ENCODE measurements at places on chromosomes 7 and 10. TPM values are rescaled to one million over a fixed set of nuclear protein-coding genes. Genes with fewer than 3 reads are reported as not detected.

DNA sequence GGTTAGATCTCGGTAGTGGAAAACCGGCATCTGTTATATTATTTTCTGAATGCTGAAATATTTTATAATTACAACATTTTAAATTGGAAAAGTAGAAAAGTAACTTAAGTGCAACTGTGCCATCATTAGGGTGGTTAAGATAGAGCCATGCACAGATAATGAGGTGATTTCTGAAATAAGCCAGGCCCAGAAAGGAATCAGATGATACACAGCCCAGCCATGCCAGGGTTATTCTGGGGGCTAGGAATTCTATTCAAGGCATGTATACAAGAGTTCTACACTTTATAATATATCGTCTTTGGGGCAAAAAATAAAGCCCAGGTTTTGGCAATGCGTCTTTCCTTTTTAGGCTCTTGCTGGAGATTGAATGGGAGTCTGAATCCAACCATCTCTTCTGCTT, 128.7 kb downstream of the ITGB8 start:
- H3K27ac ChIP-seq: no peak overlapping the region
- no peaks in the 10 kb centered on the region for H3K4me1 ChIP-seq
- H3K36me3 ChIP-seq: no peaks in the 10 kb centered on the region
- DNase-seq: no peak

GRCh38 chr10:131676800-131677421, 223.9 kb upstream of the PPP2R2D start:
- H3K4me1 ChIP-seq: no peaks in the 10 kb centered on the region
- H3K27me3 ChIP-seq: no peaks in the 10 kb centered on the region
- no peak for DNase-seq
- no peak overlapping the region for H3K4me3 ChIP-seq
- H3K36me3 ChIP-seq: no peaks in the 10 kb centered on the region
- H3K27ac ChIP-seq: no peak overlapping the region

- no peak for DNase-seq
- peaks cover 23% of the 10 kb centered on the region for H3K27me3 ChIP-seq
- H3K4me1 ChIP-seq: no peaks in the 10 kb centered on the region
These were observed 7.4 kb upstream of the PAX4 start for GRCh38 chr7:127625331-127625730.

GRCh38 chr10:11754620-11755019, 12.4 kb downstream of the ECHDC3 start:
- no peak for DNase-seq
- H3K4me3 ChIP-seq: no peak overlapping the region
- no peaks in the 10 kb centered on the region for H3K36me3 ChIP-seq
- peaks cover 16% of the 10 kb centered on the region for H3K4me1 ChIP-seq

- H3K27ac ChIP-seq: no peak overlapping the region
- H3K4me1 ChIP-seq: peaks cover 24% of the 10 kb centered on the region
- DNase-seq: no peak
These were observed 1.8 kb downstream of the UBE3C start for GRCh38 chr7:157140511-157140905.

GRCh38 chr7:55575098-55575497, 2.8 kb upstream of the VOPP1 start:
- H3K27me3 ChIP-seq: no peaks in the 10 kb centered on the region
- no peaks in the 10 kb centered on the region for H3K36me3 ChIP-seq
- no peak for DNase-seq
- H3K4me1 ChIP-seq: peaks cover 12% of the 10 kb centered on the region

GRCh38 chr7:114081606-114082425, 163.0 kb upstream of the PPP1R3A start:
- H3K4me3 ChIP-seq: peak overlapping the region; percentile 43
- peak overlapping the region; percentile 97 for H3K27ac ChIP-seq
- H3K36me3 ChIP-seq: no peaks in the 10 kb centered on the region
- peaks cover 17% of the 10 kb centered on the region for H3K4me1 ChIP-seq

- no peak for DNase-seq
- H3K27me3 ChIP-seq: no peaks in the 10 kb centered on the region
- H3K27ac ChIP-seq: no peak overlapping the region
- H3K36me3 ChIP-seq: no peaks in the 10 kb centered on the region
- no peaks in the 10 kb centered on the region for H3K4me1 ChIP-seq
These were observed 129.9 kb downstream of the CFAP58 start for GRCh38 chr10:104483582-104483981.

DNA sequence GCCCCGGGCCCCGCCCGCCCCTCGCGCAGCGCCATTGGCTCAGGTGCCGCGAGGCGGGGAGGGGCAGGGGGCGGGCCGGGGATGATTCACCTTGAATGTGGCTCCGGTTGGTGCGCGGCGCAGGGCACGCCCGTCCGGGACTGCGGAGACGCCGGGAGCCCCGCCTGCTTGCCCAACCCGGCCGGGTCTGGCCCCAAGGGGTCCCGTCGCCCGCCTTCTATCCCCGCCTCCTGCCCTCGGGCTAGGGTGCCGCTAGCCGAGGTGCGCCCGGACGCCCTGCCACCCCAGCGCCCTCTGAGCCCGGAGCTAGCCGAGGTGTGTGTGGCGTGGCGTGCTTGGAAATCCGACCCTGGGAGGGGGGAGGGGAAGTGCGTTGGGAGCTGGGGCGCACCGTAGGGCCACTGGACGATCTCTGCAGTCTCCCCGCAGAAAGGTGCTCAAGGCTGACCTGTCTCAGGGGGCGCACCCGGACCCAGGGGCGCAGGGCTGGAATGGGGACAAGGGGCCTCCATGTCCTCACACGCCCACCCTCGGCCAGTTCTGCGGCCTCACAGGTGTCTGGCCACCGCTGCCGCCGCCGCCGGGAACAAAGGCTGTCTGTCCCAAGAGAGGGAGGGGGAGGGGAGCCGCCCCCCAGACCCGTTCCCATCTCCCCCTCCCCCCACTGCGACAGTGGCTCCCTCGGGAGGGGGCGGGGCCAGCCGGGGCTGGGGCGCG, 168.9 kb downstream of the NRF1 start:
- H3K4me3 ChIP-seq: peak overlapping the region; percentile 70
- peaks cover 76% of the 10 kb centered on the region for H3K27me3 ChIP-seq
- peak; percentile 92 for DNase-seq
- H3K36me3 ChIP-seq: no peaks in the 10 kb centered on the region

- H3K36me3 ChIP-seq: no peaks in the 10 kb centered on the region
- no peak overlapping the region for H3K4me3 ChIP-seq
- DNase-seq: no peak
- H3K27me3 ChIP-seq: no peaks in the 10 kb centered on the region
These were observed 36.0 kb upstream of the FAM20C start for GRCh38 chr7:156111-157007.

DNA sequence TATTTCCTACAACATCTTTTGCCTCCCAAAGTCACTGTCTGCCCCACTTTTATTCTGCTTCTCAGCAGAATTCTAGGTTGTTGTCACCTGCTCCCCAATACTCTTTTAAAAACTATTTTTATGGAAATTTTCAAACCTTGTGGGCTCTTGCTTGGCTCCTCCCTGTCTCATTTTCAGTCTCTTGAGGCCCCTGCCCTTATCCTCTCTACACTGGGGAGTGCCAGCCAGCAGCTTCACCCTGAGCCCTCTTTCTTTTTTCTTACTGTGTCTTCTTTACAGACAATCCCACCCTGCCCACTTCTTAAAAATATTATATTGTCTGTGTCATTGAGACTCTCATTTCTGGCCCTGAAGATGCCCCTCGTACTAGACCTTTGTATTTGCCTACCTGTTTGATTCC, 61.7 kb upstream of the TMEM248 start:
- no peak overlapping the region for H3K27ac ChIP-seq
- no peak for DNase-seq
- H3K4me1 ChIP-seq: no peaks in the 10 kb centered on the region
- H3K27me3 ChIP-seq: no peaks in the 10 kb centered on the region
- H3K36me3 ChIP-seq: no peaks in the 10 kb centered on the region
- H3K4me3 ChIP-seq: no peak overlapping the region

DNA sequence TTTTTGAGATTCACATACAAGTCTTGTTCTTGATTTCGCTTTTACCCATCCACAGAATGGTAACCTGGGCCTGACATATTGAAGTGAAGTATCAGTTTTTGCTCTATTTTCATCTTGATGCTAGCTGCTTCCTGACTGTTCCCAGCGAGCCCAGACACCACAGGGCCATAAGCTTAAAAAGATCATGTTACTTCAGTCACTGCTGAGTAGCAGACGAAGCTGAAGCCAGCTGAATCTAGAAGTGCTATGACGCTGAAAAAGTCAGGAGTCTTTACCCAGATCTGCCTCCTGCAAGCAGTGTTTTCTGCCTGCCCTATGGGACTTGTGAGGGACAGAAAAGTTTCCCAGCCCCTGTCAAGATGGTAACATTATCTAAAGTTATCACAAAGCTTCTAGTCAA, 2.7 kb upstream of the PRXL2A start:
- no peaks in the 10 kb centered on the region for H3K27me3 ChIP-seq
- peaks cover 14% of the 10 kb centered on the region for H3K4me1 ChIP-seq
- peak overlapping the region; percentile 30 for H3K27ac ChIP-seq
- no peaks in the 10 kb centered on the region for H3K36me3 ChIP-seq

- H3K36me3 ChIP-seq: no peaks in the 10 kb centered on the region
- H3K4me1 ChIP-seq: peaks cover 9% of the 10 kb centered on the region
- no peak overlapping the region for H3K4me3 ChIP-seq
- no peaks in the 10 kb centered on the region for H3K27me3 ChIP-seq
- no peak overlapping the region for H3K27ac ChIP-seq
These were observed 56.7 kb downstream of the JCAD start for GRCh38 chr10:30002426-30003266.

- DNase-seq: peak; percentile 39
- peak overlapping the region; percentile 9 for H3K4me3 ChIP-seq
- no peaks in the 10 kb centered on the region for H3K36me3 ChIP-seq
These were observed 47.8 kb upstream of the CALCR start for GRCh38 chr7:93622036-93623033.

GRCh38 chr7:37435156-37435855, 13.4 kb downstream of the ELMO1 start:
- H3K4me1 ChIP-seq: no peaks in the 10 kb centered on the region
- H3K4me3 ChIP-seq: no peak overlapping the region
- no peak overlapping the region for H3K27ac ChIP-seq
- no peaks in the 10 kb centered on the region for H3K36me3 ChIP-seq
- DNase-seq: no peak

DNA sequence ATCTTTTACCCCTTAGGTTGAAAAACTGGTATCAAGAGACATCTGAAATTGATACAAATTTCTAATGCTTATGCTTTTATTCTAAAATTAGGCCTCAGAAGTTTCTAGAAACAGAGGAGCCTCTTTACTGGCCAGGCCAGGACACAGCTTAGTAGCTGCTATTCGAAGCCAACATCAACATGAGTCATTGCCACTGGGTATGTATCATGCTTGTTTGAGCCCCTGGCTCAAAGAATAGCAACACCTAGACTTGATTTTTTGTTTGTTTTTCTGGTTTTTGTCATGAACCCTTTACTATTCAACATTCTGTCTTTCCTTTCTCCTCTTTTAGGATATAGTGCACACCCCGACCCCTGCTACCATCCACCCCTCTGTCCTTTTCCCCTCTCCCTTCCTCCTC, 90.9 kb upstream of the STK17A start:
- DNase-seq: no peak
- no peak overlapping the region for H3K27ac ChIP-seq
- no peaks in the 10 kb centered on the region for H3K36me3 ChIP-seq
- no peaks in the 10 kb centered on the region for H3K27me3 ChIP-seq

DNA sequence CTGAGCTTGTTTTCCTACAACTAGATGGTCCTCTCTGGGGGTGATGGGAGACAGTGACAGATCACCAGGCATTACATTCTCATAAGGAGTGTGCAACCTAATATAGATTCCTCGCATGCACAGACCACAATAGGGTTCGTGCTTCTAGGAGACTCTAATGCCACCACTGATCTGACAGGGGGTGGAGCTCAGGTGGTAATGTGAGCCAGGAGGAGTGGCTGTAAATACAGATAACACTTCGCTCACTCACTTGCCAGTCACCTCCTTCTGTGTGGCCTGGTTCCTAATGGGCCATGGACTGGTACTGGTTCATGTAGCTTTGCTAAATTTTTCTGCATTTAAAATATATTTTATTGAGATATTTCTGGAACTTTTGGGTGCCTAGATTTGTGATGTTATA, 202.3 kb upstream of the ZNF32 start:
- H3K4me3 ChIP-seq: no peak overlapping the region
- no peak overlapping the region for H3K27ac ChIP-seq
- DNase-seq: no peak
- no peaks in the 10 kb centered on the region for H3K4me1 ChIP-seq

DNA sequence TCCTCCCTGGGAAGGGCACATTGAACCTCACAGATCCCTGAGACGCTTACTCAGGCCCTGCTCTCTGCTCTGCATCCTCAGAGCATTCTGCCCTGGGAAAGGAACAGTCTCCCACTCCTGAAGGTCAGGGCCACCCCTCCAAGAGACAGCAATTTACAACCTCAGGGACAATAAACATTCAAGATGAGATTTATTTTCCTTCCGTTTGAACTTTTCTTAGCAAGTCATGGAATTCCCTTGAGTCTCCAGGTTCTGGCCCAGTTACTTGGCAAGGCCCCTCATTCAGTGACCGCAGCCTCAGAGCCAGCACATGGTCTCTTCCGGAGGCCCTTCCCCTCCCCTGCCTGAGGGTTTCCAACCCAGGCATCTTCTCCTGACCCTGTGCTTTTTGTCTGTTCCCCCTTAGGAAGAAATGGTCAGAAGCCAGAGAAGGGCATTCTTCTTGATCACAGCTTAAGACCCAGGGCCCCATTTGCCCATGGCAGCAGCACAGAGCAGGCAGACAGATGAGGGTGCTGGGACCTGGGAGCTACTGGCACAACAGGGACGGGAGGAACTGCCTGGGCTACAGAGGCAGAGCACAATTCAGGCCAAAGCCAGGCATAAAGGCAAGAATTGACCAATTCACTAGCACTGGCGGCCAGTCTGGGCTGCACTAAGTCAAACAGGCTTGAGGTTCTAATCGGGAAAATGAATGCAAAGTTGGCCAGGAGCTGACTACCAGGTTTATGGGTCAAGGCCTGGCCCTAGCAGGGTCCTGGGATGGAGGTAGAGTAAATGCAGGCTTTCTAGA, 56.7 kb downstream of the VSTM4 start:
- DNase-seq: no peak
- no peaks in the 10 kb centered on the region for H3K36me3 ChIP-seq
- H3K27me3 ChIP-seq: no peaks in the 10 kb centered on the region
- peaks cover 7% of the 10 kb centered on the region for H3K4me1 ChIP-seq
- no peak overlapping the region for H3K27ac ChIP-seq

GRCh38 chr7:157430721-157431120, 93.9 kb downstream of the DNAJB6 start:
- H3K4me3 ChIP-seq: no peak overlapping the region
- H3K36me3 ChIP-seq: no peaks in the 10 kb centered on the region
- H3K4me1 ChIP-seq: no peaks in the 10 kb centered on the region
- H3K27ac ChIP-seq: no peak overlapping the region
- H3K27me3 ChIP-seq: no peaks in the 10 kb centered on the region

DNA sequence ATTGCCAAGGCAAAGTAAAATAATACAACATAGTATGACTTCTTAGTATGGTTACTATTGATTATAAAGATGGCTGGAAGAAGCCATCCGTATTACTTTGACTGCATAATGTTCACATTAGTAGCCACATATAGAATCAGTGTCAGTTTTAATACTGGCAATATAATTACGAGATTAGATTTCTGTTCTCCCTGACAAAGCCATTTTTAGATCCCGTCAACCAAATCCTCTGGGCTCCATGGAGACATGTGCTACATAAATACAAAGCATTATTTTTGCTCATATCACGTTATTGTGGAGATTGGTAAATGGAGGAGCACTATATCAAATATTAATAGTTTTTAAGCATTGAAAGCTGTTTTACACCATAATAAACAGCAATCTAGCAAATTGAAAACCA, 124.0 kb downstream of the MAGI2 start:
- DNase-seq: no peak
- no peaks in the 10 kb centered on the region for H3K4me1 ChIP-seq
- H3K27me3 ChIP-seq: no peaks in the 10 kb centered on the region
- H3K4me3 ChIP-seq: no peak overlapping the region
- no peaks in the 10 kb centered on the region for H3K36me3 ChIP-seq

Gene COL28A1
- total RNA-seq: 0.47 TPM

Gene RASSF4
- 23.5 TPM for total RNA-seq

Gene JAZF1
- total RNA-seq: 8.7 TPM

Gene VSTM4
- 10.2 TPM for total RNA-seq

Gene THSD7A
- 6.9 TPM for total RNA-seq

Gene ATG9B
- total RNA-seq: 0.64 TPM

Gene GPR141
- not detected for total RNA-seq
